ENCODE measurements at places on chromosomes 7 and 10.

DNA sequence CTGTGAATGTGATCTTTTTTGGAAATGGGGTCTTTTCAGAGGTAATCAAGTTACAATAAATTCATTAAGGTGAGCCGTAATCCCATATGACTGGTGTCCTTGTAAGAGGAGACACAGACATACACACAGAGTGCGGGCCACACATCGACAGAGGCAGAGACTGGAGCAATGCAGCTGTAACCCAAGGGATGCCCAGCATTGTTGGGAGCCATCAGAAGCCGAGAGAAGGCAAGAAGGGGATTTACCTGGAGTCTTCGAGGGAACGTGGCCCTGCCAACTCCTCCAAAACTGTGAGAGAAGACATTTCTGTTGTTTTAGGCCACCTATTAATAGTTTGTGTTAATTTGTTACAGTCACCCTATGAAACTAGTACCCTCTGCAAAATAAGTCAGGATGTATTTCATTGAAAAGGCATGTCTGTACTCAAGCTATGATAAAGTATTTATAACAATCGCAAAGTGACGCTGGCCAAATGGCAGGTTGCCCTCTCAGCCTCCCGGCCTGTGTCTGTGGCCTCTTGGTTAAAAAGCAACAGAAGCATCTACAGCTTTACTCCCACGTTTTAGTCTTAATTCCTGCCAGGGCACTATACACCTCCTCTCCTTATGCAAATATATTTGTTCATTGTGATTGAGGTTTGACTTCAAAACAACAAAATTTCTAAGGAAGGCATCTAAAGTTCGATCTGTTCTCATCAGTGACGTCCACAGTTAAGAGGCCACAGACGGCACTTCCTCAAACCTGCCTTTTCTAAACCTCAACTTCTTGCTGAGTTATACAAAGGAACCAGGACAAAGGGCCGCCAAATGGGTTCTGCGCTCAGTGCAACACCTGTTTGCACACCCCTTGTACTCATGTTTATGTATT is 46.8 kb downstream of the HIPK2 start:
- no peak for DNase-seq

GRCh38 chr10:104937567-104937966 is 296.5 kb downstream of the SORCS3 start:
- DNase-seq = no peak

DNA sequence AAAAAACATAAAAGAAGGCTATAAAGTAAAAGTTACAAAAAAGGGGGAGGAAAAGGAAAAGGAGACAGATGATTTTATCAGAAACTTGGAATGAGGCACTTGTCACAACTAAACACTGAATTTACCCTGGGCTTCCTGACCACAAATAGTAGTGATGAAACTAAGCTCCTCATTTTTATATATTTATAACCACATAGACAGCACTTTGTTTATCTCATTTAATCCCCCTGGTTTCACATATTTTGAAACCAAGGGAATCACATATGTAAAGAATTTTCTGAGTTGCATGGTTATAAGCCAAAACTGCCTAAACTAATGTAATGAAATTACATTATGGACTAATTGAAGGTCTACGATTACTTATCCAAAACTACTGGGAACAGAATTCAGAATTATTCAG is 39.6 kb upstream of the MET start:
- DNase-seq = no peak

DNA sequence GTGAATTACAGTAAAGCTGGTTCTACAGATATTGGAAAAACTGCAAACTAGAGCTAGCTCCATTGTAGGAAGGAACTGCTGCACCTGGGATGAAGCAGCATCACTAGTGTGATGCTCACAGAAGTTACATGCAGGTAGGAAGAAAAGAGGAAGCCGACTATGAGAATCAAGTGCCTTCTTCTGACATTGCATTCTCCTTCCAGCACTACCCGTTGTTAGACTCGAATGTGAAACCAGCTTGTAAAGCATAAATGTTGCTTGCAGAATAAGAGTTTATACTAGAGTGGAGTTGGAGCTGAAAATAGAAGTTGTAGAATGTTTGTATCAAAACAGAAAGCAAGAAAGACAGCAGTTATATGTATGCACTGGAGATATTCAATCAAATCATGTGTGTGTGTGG is 49.9 kb downstream of the TRIM24 start:
- DNase-seq = no peak

DNA sequence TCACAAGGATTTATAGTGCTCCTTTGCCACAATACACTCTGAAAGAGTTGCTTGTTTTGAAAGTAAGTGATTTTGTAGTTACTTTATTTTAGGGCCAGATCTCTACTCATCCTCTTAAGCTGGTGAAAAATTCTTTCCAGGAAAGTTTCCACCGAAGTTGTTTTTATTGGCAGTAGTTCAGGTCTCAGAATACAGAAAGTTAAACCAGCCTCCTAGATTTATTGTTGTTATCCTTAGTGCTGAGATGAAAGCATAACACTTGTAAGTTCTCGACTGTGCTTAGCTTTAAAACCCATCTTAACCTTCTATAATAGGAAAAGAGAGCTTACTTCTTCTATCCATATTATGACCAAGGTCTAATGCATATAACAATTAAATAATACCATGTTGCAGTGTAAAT is 5.5 kb downstream of the AP3M1 start:
- DNase-seq = no peak

- no peak for DNase-seq
Observed at GRCh38 chr7:76261329-76261728, 41.1 kb upstream of the HSPB1 start.

- DNase-seq = no peak
Observed at GRCh38 chr10:126421756-126422256, 33.5 kb upstream of the ADAM12 start.

- no peak for DNase-seq
Observed at GRCh38 chr10:26278295-26278694, 61.7 kb downstream of the GAD2 start.

DNA sequence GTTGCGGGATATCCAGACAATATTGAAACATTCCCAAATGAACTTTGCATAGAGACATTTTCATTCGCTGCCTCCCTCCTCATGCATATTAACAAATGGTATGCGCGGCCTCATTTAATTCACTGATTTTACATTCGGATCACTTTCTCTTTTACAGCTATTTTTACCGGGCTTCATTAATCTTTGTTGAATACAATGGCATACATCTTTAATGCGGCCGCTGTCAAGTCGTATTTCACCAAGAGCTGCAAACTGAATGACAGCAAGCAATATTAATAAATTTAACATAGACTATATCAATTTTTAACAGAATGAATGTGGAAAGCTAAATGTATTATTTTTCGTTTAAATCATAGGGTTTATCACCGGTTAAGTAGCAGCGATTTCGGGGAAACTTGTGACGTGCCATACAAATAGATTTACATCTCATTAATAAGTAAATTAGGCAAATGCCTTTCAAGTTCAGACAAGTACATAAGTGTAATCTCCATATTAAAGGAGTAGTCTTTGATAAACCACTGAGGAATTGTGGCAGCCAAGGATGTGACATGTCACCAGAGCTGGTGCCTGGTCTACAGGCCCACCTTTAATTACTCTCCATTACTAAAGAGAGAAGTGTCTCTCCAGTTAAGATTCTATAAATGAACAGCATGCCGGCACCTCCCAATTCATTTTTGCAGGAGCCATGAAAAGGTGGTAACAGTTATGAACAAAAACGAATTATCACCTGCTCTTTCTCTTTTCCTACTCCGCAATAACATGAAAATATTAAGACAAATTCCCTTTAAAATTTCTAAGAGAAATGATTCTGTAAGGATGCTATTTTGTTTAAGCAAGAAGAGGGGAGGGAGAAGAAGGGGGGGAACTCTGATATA is 568.9 kb upstream of the MKI67 start:
- no peak for DNase-seq

- DNase-seq = no peak
Observed at GRCh38 chr7:96236198-96237039, 85.5 kb downstream of the SLC25A13 start.

- DNase-seq = no peak
Observed at GRCh38 chr10:48632166-48632565, 27.3 kb upstream of the ARHGAP22 start.

DNA sequence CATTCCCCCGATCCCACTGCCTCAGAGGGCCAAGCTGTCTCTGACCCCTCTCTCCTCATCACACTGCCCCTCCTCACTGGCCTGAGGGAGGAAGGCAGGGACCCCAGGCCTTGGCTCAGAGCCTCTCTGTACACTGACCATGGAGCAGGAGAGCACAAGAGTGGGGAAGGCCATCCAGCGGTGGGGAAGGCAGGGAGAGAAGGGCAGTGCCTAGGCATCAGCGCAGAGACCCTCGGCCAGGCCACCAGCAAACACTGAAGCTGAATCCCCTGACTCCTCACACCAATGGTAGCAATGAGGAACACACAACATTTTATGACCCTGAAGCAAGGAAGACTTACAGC is 14.8 kb downstream of the OGDHL start:
- DNase-seq = no peak

- DNase-seq = no peak
Observed at GRCh38 chr7:76380623-76380966, 21.8 kb upstream of the YWHAG start.

DNA sequence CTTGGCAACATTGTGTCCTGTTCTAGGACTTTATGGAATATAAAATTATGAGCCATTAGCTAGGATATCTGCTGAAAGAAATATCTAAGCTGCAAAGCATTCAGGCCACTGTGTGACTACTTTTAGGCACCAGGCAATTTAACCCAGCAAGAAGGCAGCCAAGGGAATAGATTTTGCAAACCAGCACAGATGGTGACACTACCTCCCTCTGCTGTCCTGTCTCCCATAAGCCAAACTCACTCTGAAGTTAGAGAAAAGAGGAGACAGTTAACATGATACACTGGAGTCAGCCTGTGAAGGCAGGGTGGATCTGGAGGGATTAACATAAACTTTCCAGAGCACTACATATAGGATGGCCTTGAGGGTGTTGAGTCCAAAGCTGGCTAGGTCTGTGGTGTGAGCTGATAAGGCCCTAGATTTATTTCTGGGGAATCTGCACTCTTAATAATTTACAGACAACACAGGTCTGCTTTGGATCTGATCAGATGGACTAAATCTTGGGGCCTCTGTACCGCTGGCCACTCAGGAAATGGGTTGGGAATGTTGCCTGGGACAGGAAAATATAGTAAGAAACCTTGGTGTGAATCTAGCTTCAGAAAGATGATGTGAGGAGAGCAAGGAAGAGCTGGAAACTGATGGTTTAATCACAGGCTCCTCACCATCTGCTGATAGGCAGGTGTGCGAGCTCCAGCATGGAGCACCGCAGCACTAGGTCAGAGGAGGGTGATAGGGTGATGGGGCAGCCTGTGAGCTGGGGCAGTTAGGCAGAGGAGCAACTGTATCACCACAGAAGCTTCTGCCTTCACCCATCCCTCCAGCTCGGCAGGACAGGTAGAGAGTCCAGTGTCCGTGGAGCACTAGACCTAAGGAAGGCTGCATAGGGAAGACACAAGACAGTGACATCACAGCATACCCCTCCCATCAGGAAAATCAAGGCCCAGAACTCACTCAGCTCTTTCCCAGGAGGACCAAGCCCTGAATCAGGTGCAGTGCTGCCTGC is 229.9 kb upstream of the PRSS1 start:
- no peak for DNase-seq

DNA sequence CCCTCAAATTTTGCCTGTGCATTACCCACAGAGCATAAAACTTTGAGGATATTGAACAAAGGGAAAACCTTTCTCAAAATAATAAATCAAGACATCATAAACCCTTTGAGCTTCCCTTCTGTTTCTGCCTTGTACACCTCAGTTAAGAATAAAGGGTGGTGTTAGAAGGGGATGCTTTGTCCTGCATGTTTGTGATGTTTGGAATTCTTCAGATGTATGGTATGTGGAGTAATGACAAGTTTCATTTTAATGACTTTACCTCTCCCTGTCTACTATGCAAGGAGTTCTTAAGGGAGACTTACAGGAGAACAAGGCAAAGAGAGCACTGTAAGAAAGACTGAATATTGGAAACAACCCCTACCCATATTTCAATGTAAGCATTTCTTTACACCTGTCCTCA is 99.2 kb downstream of the HECW1 start:
- no peak for DNase-seq

DNA sequence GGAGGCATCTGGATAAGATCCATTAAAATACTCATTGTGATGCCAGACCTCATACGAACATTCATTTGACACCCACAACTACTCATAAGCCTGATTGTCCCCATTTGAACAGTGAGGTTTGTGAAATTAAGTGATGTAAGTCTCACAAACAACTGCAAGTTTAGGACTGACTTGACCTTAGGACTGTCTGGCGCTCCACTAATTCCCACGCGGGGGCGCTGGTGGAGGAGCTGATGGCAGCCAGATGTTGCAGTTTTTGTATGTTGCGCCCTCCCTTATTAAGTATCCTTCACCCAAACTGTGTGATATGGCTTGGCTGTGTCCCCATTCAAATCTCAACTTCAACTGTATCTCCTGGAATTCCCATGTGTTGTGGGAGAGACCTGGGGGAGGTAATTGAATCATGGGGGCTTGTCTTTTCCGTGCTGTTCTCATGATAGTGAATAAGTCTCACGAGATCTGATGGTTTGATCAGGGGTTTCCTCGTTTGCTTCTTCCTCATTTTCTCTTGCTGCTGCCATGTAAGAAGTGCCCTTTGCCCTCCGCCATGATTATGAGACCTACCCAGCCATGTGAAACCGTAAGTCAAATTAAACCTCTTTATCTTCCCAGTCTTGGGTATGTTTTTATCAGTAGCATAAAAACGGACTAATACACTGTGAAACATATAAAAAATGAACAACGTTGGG is 20.3 kb upstream of the TIAL1 start:
- no peak for DNase-seq

GRCh38 chr7:7808626-7809025 is 90.2 kb upstream of the RPA3 start:
- DNase-seq = no peak

DNA sequence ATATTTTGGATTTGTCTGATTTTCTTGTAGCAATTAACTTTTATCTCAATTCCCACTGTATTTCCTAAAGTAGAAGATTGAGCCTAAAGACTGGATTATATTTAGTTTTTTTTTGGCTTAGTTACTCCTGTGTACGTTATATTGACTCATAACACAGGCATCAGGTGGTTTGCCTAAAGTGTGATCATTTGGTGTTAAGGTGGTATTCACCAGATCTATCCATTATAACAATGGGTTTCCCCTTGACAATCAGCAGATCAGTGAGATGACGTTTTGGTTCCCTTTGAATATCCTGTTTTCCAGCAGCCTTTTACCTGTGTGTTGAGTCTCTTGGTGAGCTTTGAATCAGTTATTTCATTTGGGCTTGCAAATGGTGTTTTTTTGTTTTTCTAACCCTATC is 18.1 kb downstream of the MAPK8 start:
- DNase-seq = no peak

- no peak for DNase-seq
Observed at GRCh38 chr10:75223507-75223906, 12.2 kb downstream of the COMTD1 start.

DNA sequence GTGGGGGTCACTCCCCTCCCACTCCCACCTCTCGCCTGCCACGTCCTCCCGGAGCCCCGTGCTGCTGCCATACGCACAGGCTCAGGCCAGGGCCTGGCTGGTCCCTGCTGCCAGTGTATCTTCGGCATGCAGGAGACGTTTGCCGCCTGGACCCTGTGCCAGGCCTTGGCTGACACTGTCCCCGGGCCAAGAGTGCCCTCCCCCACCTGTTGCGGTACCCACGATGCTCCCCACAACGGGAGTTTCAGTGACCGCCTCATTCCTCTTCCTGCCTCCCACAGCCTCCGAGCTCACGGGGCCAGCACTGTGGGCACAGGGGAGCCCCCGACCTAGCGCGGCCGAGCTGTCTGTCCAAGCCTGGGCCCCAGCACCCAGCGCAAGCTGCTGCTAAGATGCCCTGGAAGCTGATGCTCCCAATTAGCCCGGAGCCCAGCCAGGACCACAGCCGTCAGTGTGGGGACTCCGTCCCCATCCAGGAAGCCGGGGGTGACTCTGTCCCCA is 7.4 kb downstream of the TTYH3 start:
- no peak for DNase-seq
